ENCODE measurements at places on chromosomes 16 and 17.

DNA sequence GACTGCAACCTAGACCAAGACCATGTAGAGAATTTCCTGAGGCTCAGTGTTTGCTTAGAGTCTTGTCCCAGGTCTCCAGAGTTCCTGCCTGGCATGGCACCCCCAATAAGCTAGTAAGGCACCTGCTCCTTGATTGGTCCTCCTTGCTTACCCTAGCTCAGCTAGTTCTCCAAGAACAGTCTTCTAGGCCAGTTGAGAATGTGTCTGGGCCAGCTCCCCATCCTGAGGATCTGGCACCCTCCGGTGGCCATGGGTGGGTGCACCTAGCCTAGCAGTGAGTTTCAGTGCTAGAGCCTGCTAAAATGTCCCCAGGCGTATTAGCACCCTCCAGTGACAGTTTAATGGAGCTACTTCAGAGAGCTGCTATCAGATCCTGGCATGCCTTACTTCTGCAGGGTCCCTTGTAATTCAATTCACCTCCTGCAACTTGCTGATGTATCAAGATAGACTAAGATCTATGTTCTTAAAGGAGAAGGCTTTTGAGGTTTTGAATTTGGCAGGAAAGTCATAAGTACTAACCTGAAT lies 44.4 kb upstream of the MED13 start:
- no peak for DNase-seq
- H3K4me3 ChIP-seq = no peak overlapping the region
- no peaks in the 10 kb centered on the region for H3K27me3 ChIP-seq
- H3K4me1 ChIP-seq = no peaks in the 10 kb centered on the region
- H3K27ac ChIP-seq = no peak overlapping the region

DNA sequence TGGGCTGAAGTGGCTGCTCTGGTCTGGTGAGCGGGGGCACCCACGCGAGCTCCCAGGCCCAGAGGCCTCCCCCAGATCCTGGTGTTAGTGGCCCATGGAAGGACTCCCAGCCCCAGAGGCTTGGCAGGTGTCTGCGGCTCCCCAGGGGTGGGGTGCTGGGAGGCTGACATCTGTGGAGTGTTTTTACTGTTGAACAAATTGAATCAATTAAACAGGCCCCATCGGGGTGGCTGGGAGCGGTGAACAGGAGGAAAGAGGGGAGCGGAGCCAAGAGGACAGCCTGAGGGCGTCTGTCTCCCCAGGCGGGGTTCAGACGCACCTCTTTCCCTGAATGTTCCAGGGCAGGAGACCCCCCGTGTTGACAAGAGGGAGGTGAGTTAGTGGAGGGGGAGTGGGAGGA lies 29.9 kb downstream of the ACTG1 start:
- DNase-seq = no peak
- H3K27me3 ChIP-seq = no peaks in the 10 kb centered on the region
- H3K4me1 ChIP-seq = peaks cover 42% of the 10 kb centered on the region
- no peak overlapping the region for H3K4me3 ChIP-seq
- H3K27ac ChIP-seq = no peak overlapping the region

GRCh38 chr17:15257258-15257788 lies 7.8 kb downstream of the PMP22 start:
- H3K27ac ChIP-seq = no peak overlapping the region
- no peaks in the 10 kb centered on the region for H3K36me3 ChIP-seq
- no peak for DNase-seq
- peak overlapping the region; percentile 77 for H3K4me3 ChIP-seq

- H3K27ac ChIP-seq = no peak overlapping the region
- H3K4me3 ChIP-seq = no peak overlapping the region
- DNase-seq = no peak
- H3K36me3 ChIP-seq = no peaks in the 10 kb centered on the region
- H3K27me3 ChIP-seq = no peaks in the 10 kb centered on the region
- no peaks in the 10 kb centered on the region for H3K4me1 ChIP-seq
Measured at GRCh38 chr16:82137822-82138167, 32.2 kb downstream of the MPHOSPH6 start.

All from esophagus squamous epithelium (tissue), 5 donors.